ENCODE measurements at places on chromosomes 1 and 21.

DNA sequence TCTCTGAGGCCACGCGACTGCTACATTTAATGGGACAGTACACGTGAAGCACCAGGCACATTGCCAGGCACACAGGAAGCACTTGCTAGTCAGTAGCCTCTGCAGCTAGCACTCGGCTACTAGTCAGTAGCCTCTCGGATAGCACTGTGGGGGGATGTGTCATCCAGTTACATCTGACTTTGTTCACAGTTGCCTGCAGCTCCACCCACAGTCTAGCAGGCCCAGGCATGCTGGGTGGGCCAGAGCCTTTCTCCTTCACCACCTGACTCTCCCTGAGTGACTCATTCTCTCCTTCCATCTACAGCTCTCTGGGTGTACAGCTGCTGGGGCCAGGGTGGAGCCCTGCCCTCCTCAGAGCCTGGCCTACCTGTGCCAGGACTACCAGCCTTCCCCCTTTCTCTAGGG lies 51.5 kb downstream of the PTPRF start:
- DNase-seq = peak; percentile 29

DNA sequence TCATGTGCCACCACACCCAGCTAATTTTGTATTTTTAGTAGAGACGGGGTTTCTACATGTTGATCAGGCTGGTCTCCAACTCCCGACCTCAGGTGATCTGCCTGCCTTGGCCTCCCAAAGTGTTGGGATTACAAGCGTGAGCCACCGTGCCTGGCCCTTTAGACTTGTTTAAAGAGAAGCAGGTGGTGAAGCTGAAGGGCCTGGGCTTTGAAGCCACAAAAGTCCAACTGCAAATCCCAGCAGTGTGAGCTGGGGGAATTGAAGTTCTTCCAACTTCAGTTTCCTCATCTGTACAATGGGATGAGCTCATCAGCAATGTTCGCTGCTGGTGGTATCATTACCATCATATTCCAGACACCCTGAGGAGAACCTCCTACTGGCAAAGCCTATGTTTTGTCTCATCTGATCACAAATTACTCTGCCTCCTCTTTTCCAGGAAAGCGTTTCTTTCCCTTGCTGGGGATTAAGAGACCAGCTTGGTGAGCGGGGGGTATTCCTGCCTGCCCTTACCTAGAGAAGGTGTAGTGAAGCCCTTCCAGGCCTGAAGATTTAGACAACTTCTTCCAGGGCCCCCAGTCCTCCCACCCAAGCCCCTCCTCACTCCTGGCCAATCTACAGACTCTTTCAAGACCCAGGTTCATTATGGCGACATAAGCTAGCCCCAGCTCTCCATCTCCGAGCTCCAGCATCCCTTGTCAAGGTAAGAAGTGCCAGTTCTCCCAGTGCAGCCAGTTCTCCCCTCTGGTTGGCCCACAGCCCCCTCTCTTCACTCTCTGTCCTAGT lies 2.4 kb upstream of the SHISA4 start:
- DNase-seq = no peak

GRCh38 chr1:7278827-7279765 lies 492.0 kb upstream of the VAMP3 start:
- DNase-seq = no peak

DNA sequence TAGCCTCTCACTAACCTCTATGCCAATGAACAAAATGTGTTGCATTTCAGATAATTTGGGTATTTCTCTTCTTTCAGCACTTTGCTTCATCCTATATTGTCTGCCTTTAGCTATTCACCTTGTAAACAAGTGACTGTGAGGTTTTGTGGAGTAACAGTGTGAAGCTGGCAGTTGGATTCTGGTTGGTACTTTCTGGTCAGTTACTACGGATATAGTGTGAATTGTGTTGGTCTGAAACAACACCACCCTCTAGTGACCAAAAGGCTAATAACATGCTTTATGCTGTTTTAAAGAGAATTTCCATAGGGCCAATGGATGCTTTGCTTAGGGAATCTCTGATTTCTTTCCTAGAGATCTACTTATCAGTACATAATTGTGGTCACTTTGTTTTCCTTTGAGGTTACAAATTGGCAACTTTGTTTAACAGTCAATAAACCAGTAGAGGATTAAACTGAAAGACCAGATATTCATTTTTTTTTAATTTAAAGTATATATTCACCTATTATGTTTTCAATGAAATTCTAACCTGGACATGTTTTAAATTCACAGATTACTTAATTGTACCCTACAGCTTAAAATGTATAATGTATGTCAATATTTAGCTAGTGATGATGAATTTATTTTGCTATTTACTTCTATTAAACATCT lies 2.5 kb upstream of the PTGER3 start:
- no peak for DNase-seq

DNA sequence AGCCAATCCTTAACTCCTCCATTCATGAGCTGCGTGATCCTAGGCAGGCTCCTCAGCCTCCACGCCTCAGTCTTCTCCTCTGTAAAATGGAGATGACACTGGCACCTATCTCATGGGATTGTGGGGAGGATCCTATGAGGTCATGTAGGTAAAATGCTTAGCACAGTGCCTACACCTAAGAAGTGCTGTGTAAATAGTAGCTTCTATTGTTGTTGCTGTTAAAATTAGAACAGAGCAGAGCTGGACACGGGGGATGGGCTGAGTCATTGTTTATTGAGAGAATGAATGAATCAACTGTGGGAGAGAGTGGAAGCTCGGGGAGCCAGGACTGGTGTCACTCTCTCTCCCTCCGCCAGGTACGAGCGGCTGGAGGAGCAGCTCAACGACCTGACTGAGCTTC lies 43.0 kb downstream of the TMCC2 start:
- DNase-seq = no peak

DNA sequence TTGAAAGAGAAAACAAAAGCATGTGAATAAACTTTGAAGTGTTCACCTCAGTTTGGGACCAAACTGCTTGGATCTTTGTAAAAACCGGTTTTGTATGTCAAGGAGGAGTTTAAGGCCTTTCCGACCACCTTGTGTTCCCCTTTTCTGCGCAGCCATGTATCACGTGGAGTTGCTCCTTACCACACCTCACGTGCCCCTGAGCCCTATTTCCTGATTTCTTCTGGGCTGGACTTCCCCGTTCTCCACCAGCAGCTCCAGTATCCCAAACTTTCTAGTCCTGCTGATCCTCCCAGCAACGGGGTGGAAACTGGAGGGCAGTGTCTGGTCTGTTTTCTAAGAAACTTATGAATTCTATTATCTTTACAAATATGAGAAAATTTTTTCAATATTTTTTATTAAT lies 1.6 kb upstream of the SH3D21 start:
- no peak for DNase-seq

Measured in left cardiac atrium (tissue), 4 donors.